ENCODE measurements at places on chromosomes 5 and 9. TPM values are rescaled to one million over a fixed set of nuclear protein-coding genes. Genes with fewer than 3 reads are reported as not detected.

Gene LARP1
- total RNA-seq = 38.0 TPM

Gene NUTM2G
- not detected for total RNA-seq

Gene PLPP6
- total RNA-seq = 4.2 TPM

Gene TPM2
- 316 TPM for total RNA-seq

Gene UCK1
- 15.8 TPM for total RNA-seq

Gene GHR
- 0.66 TPM for total RNA-seq

Gene GPX3
- 3.8 TPM for total RNA-seq

Gene CTNND2
- not detected for total RNA-seq

Gene NOXA1
- total RNA-seq = 0.18 TPM

Gene GNA14
- 2.4 TPM for total RNA-seq

Gene LECT2
- not detected for total RNA-seq

Gene NAIP
- total RNA-seq = 1.4 TPM

Gene PAPPA
- total RNA-seq = 0.09 TPM

Gene SHOC1
- total RNA-seq = under 0.01 TPM

Gene PCDHB6
- 0.09 TPM for total RNA-seq

Gene SKP1
- total RNA-seq = 219 TPM

Gene ABHD17B
- 23.9 TPM for total RNA-seq

Gene SVEP1
- 0.66 TPM for total RNA-seq

Gene IFNE
- total RNA-seq = 0.99 TPM

Gene IFNA2
- total RNA-seq = not detected

Gene FAT2
- not detected for total RNA-seq

Gene EPB41L4B
- total RNA-seq = 1.2 TPM

Gene MARVELD2
- 1.7 TPM for total RNA-seq

Gene OBP2B
- total RNA-seq = not detected

Gene FBN2
- 9.8 TPM for total RNA-seq

Gene FOXI1
- not detected for total RNA-seq

Gene AUH
- 13.3 TPM for total RNA-seq

Gene RAD1
- 27.4 TPM for total RNA-seq

Gene SPATA31D4
- total RNA-seq = not detected

Gene AQP7
- total RNA-seq = 0.09 TPM

Gene ACSL6
- total RNA-seq = 0.47 TPM

Gene REEP2
- total RNA-seq = 2.8 TPM

Gene SH3GL2
- not detected for total RNA-seq

Gene SLC25A2
- total RNA-seq = 0.09 TPM

Gene FAM221B
- total RNA-seq = not detected

Gene SAPCD2
- 5.5 TPM for total RNA-seq

Data from endothelial cell of coronary artery (primary cell).